Activated CD4-positive, alpha-beta T cell treated with anti-CD3 and anti-CD28 coated beads, Interleukin-2, amount 50 U/mL, for 4 hours (primary cell): ENCODE measurements at places on chromosomes 6 and 20.

- DNase-seq = no peak
Observed at GRCh38 chr20:8271727-8272126, 139.7 kb downstream of the PLCB1 start.

DNA sequence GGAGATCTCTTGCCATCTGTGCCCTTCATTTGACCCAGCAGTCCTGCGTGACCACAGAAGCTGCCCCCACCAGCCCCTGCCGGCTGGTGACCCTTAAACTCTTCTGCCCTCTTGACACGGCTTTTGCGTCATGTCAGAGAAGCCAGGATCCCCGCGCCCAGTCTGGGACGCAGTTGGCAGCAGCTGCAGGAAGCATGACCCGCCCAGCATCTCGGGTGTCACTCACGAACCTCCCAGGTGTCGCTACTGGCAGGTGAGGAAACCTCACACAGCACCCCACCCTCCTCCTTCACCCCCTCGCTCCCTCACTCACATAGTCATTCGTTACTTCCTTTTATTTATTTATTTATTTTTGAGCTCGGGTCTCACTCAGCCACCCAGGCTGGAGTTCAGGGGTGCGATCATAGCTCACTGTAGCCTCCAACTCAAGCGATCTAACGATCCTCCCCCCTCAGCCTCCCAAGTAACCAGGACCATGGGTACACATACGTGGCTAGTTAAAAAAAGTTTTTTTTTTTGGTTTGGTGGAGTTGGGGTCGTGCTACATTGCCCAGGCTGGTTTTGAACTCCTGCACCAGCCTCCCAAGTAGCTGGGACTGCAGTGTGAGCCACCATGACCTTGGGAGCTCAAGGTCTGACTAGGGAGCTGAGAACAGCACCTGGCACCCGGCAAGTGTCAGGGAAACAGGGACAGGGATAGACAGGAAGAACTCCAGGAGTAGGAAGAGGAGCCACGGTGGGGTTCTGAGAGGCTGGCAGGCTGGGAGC is 14.1 kb upstream of the SPDEF start:
- no peak for DNase-seq

- peak; percentile 27 for DNase-seq
Observed at GRCh38 chr6:170290296-170291128, at the start of gene DLL1. Gene DLL1 (minus strand): TSS chr6:170291078. CDS start chr6:170290139, 939 bp downstream.

- DNase-seq = no peak
Observed at GRCh38 chr6:117498159-117498558, 15.7 kb downstream of the DCBLD1 start.

GRCh38 chr6:109465772-109466171 is 10.2 kb upstream of the MICAL1 start:
- no peak for DNase-seq

DNA sequence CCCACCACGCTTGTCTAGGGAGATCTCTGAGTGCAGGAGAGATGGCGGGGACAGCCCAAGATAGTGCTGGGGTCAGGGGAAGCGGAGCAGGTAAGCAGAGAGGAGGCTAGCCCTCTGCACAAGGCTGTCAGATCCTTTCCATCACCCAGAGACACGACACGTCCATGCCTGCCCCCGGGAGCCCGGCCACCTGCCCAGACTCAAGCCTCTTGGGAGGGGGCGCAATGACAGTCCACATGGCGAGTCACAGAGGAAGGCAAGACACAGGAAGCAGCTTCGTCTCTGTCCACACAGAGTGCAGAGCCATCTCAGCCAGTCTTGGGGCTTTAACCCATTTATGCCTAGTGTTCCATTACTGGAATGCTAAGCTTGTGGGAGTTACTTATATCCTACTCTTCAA is 78.4 kb downstream of the PREX1 start:
- no peak for DNase-seq

DNA sequence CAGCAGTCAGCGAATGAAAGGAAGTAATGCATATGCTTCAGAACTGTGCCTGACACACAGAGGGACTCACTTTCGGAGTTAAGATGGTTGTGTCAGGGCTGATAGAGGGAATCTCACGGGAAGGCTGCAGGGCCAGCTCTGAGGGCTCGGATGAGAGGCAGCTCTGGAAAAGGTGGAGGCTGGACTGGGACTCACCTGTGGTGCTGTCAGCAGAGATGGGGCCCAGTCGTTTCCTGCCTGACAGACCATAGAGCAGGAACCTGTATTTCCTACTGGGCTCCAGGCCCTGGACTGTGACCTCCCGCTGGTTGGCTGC is 9.3 kb downstream of the CYP21A2 start:
- DNase-seq = no peak

DNA sequence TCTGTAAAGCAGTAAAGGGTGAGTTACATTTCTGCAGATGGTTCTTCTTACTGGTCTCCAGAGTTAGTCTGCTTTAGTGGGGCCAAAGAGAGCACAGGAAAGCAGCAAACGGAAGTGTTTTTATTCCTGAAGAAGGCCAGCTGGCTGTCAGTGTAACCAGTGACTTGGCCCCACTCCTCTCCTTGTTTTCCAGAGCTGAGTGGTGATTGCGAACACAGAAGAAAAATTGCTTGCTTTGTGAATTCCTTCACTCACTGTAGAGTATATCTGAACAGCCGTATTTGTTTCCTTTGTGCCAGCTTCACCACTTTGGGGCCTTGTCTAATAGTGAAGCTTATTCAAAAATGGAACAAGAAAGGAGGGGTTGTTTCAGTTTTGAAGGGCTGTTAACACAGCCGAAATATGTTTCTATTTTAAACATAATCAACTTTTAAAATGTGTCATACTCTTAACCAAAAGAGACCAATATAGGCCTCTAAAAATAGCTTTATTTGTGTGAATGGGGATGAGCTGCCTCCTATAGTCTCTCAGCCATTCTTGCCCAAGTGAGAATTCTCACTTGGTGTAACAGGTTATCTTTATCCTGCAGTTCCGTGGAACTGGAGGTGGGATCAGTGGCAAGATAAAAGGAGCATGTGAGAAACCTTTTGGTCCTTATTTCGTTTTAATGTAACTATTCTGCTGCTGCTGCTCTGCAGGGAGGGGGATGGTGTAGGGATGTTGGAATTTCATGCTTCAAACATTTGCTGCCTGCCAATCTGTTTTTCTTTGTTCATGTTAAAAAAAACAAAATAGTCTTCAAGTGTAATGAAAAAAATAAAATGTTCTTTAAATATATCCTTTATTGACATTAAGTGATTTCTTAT is 37.8 kb downstream of the ZC2HC1B start:
- no peak for DNase-seq

GRCh38 chr6:89510393-89510792 is 77.4 kb downstream of the ANKRD6 start:
- no peak for DNase-seq

- DNase-seq = no peak
Observed at GRCh38 chr20:34090645-34091044, 21.4 kb downstream of the EIF2S2 start.

GRCh38 chr6:139370283-139370998 is 4.0 kb downstream of the CITED2 start:
- DNase-seq = no peak

GRCh38 chr20:18279242-18279641 is 9.1 kb upstream of the ZNF133 start:
- no peak for DNase-seq

GRCh38 chr6:5704708-5705107 is 302.0 kb downstream of the NRN1 start:
- DNase-seq = no peak

DNA sequence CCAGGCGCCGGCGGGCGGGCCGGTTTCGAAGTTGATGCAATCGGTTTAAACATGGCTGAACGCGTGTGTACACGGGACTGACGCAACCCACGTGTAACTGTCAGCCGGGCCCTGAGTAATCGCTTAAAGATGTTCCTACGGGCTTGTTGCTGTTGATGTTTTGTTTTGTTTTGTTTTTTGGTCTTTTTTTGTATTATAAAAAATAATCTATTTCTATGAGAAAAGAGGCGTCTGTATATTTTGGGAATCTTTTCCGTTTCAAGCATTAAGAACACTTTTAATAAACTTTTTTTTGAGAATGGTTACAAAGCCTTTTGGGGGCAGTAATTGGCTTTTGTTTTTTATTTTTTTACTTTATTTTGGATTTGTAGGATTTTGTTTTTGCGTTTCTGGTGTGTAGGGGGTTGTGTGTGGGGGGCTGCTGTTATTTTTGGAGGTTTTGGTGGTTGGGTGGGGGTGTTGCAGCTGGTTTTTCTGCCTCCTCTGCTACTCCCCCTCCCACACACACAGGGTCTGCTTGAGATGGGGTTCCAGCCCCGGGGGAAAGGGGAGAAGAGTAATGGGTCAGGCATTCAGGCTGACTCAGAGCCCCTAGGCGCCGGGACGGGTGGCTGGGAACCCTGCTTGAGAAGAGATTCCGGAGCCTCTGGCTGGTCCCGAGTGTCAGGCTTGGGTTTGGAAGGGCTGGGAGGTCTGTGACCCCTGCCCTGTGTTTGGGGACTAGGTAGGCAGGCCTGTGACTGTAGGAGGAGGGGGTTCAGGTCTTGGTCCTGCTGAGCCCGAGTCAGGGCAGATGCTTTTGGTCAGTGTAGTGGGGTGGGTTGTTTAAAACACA is 2.0 kb downstream of the CEBPB start:
- peak; percentile 84 for DNase-seq

DNA sequence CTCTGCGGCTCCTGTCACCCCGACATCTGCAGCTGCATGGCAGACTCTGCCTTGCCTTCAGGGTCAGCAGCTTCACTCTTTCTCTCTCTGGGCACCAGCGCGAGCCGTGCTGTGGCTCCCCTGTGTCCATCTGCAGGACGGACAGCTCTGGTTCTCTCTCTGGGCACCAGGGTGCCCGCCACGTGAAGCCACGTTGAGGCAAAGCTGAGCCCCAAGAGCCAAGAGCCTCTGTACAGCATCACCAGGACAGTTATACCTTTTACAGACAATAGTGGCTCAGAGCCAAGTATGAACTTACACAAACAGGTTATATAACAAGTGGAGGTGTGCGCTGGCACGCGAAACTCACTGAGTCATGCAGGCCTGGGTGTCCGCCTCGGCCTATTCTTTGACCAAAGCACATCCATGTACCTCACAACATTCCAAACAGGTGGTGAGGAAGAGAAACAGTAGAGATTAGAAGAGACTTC is 50.8 kb downstream of the FAM50B start:
- no peak for DNase-seq

DNA sequence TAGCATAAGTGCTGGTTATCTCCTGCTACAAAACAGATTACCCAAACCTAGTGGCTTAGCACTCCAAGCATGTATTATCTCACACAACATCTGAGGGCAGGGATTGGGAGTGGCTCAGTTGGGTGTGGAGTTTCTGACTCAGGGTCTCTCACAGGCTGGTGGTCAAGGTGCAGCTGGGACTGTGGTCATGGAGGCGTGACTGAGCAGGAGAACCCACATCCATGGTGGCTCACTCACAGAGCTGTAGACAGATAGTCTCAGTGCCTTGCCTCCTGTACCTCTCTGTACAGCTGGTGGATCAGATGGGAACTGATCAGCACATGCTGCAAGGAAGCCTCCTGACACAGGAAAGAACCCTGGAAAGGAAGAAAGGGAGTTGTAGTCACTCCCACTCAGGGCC is 83.1 kb upstream of the CST7 start:
- DNase-seq = no peak

DNA sequence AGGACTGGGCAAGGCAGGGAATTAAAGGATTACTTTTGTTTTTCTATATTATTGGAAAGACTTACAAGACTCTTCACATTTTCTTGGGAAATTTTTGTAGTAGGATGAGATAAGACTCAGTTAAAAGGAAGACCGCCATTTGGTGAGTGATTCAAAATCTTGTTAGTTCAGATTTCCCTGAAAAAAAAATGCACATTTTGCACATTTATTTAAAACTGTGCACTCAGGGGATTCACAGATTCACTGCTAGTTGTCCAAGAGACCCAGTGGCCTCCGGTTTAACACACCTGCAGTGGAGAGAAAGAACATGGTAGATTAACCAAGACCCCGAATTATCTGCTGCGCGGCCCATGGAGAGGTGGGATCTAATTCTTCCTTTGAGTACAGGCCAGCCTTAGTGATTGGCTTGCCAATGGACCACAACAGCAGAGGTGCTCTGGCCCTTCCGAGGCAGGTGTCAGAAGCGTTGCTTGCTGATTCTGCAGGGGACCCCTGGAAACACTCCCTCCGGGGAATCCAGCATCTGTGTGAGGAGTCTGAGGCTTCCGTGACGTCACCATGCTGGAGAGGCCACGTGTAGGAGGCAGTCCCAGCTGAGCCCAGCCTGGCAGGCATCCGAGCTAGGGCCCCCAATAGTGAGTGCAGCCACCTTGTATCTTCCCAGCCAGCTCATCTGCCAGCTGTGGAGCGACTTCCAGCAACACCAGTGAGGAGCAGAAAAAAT is 68.9 kb downstream of the ZNF217 start:
- DNase-seq = no peak

GRCh38 chr20:48246061-48246790 is 460.9 kb upstream of the SULF2 start:
- no peak for DNase-seq

- DNase-seq = no peak
Observed at GRCh38 chr20:49578436-49578835, 10.5 kb upstream of the PTGIS start.

GRCh38 chr6:96899019-96899418 is 1.3 kb upstream of the NDUFAF4 start:
- DNase-seq = no peak

GRCh38 chr6:11208854-11209253 is 23.6 kb downstream of the NEDD9 start:
- DNase-seq = no peak

- DNase-seq = no peak
Observed at GRCh38 chr6:150666071-150666470, 66.4 kb downstream of the PLEKHG1 start.

GRCh38 chr20:54491506-54491905 is 16.1 kb downstream of the DOK5 start:
- no peak for DNase-seq

- DNase-seq = no peak
Observed at GRCh38 chr6:92753956-92754355, 665.4 kb downstream of the EPHA7 start.
